Left cardiac atrium (tissue), 4 donors: ENCODE measurements at places on chromosomes 5 and 9. TPM values are rescaled to one million over a fixed set of nuclear protein-coding genes. Genes with fewer than 3 reads are reported as not detected.

DNA sequence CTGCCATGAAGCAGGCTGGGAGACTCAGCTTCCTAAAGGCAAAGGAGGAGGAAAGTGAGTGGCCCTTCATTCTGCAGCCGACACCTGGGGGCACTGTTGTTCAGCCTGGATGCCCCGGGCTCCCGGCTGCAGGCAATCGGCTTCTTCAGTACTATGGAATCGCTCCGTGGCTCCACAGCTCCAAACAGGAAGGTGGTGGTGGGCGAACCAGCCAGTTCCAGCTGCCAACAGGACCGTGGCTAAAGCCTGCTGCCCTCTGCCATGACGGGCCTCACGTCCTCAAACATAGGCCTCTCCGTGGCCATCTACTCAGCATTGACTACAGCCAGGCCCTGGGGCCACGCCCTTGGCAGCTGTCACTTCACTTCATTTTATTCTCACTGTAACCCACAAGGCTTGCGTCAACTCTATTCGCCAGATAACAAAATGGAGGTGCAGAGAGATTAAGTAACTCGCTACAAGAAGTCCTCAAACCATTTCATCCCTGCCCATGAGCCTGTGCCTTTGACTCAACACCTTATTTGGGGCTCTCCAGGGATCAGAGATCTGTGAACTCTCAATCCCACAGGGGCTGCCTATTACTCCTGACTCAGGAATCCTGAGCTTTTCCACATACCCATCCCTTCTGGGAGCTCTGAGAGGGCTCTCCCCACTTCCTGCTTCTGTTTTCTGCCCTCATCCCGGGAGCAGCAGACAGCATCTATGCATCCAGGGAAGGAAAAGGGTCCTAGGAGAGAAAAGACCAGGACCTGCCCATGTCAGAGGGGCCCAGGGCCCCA, 38.0 kb downstream of the PAX5 start:
- DNase-seq: peak; percentile 47

GRCh38 chr5:116544531-116545241, 29.9 kb downstream of the SEMA6A start:
- no peak for DNase-seq

DNA sequence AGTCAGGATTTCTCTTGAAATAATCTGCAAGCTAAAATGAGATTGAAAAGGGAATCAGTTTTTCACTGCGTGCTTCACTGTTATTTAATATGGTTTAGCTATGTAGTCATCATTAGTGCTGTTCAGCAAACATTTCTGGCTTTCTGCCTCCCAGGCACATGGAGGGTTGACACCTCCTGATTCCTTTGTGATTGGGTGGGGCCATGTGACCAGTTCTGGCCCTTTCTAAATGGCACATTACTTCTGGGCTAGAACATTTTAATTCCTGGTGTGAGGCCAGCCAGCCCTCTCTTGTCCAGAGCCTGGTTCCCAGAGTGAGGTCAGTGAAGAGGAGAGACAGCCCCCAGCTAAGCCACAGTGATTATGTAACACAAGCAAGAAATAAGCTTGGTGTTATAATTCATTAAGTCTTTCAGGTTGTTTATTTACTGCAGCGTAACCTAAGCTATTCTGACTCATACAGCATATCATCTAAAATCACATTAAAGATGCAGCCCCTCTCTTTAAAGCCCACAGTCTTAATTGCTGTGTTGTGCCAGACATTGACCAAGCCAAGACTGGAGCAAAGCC, 17.4 kb upstream of the ARSI start:
- peak; percentile 71 for DNase-seq

- DNase-seq: no peak
Measured at GRCh38 chr9:123450098-123450770, 94.2 kb downstream of the CRB2 start.

DNA sequence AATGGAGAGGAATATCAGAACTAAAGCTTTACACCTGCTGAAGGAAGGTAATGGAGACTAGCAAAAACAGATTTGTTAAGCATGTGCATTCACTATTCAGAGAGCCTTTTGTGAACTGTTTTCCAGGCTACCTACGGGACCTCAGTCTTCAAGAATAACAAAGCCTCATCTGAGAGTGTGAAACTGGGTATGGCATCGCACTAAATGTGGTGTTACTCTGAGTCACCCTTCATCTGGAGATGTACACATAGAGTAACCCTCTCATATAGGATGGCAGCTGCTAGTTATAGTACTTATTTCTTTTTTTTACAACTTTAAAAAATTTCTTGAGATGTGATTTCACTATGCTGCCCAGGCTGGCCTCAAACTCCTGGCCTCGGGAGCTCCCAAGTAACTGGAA, 306.8 kb downstream of the ZNF608 start:
- no peak for DNase-seq

DNA sequence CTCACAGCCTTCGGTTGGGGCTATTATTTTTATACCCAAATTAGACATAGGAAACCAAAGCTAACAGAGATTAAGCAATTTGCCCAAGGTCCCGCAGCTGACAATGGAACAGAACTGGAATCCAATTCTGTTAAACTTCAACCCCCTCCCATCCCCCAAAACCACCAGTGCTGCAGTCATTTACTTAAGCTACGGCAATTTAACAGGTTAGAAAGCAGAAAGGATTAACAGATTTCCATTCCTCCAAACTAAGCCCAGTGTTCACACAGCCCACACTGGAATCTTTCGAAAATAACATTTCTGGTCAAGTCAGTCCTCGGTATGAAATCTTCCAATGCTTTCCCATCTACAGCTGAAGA, 1023.1 kb upstream of the DMAC1 start:
- no peak for DNase-seq

DNA sequence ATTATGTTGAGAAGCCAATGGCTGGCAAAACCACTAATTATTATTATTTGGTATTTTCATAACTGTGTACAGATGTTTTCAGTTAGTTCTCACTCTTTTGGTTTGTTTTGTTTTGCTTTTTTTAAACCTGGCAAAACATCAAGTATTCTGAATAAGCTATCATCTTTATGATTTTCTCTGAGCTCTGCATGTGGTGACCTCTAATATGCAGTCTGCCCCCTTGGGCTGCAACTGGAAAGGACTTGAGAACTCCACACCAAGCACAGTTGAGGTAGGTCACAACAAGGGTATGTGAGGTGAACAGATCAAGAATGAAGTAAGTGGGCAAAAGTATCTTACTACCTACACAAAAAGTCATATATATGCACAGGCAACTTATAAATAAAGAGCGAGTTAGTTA, 202.2 kb downstream of the NFIB start:
- DNase-seq: no peak

The IFNA1 gene
- not detected for total RNA-seq

DNA sequence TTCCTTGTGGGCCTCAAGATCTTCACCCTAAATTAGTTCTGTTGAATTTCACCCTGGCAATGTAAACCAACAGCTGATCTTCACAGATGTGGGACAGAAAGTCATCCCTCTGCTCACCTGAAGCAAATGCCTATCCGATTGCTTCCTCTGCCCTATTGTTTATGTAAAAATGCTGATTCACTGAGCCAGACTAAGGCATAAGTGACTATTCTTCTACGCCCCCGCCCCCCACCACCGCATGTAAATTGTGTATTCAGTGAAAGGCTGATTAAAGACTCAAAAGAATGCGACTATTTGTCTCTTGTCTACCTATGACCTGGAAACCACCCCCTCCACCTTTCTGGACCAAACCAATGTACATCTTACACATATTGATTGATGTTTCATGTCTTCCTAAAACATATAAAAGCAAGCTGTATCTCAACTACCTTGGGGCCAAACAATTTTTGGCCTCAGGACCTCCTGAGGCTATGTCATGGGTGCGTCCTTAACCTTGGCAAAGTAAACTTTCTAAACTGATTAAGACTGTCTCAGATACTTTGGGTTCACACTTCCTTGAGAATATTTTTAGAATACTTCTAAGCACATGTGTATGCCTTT, 129.7 kb upstream of the BOD1 start:
- no peak for DNase-seq

DNA sequence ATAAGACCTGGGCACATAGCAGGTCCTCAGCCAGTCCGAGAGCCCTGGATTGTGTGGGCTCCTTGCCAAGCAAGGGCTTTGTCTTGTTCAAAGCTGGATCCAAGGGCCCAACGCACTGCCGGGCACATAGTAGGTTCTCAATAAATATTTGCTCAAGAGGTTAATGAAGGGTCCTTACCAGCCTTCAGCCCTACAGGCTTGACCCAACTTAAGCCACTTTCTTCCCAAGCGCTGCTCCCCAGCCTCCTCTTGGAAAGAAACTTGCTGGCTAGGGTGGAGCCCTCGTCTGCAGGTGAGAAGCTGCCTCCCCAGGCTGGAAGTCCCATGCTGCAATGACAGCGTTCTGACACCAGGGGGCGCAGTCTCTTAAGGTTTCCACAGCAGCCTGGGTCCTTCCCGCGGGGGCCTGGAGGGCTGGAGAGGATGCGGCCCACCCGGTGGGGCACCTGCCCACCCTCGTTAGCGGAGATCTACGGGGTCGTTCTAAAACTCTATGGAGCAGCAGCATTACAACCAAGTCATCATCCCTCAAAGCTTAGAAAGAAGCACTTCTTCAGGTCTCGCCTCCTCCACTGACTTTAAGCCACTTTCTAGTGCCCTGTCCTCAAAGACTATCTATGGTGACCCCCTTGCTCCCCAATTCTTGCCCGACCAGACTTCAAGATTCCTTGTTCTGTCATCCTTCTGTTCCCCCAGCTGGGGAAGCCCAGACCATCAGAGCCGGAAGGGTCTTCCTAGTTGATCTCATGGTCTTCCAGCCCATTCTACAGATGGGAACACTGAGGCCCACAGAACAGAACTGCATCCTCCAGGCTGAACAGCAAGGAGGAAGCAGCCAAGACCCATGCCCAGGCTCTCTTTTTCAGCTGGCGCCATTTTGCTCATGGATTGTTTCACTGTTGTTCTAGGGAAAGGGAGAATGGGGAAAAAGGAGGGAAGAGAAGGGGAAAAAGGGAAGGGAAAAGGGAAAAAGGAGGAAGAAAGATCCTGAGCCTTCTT, 115.4 kb downstream of the LHX2 start:
- peak; percentile 74 for DNase-seq

The PCDHGA11 gene
- 3.2 TPM for total RNA-seq

The PLEKHG4B gene
- 0.06 TPM for total RNA-seq

The ZCCHC9 gene
- 16.0 TPM for total RNA-seq

- DNase-seq: no peak
Measured at GRCh38 chr5:135208903-135209721, 175.1 kb upstream of the PITX1 start.

The SLIT3 gene
- 71.1 TPM for total RNA-seq

- DNase-seq: peak; percentile 33
Measured at GRCh38 chr5:86679529-86679928, 61.8 kb downstream of the COX7C start.

DNA sequence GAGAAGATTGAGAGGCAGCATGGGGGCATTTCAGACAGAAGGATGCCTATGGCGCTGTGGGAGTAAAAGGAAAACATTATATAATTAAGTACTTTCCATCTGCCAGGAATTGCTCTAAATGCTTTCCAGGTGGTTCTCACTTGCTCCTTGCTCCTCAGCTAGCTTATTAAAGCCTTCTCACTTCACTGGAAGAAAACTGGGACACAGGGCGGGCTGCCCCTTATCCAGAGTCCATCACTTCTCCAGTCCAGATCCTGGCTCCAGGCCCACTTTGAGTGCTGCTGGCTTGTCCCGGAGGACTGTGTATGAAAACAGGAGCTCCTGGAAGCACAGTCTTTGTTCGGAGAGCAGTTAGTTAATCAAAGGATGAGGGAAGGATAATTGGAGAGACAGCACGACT, 409.9 kb upstream of the ADAMTS16 start:
- DNase-seq: no peak

- no peak for DNase-seq
Measured at GRCh38 chr9:116605060-116605459, 82.0 kb upstream of the TRIM32 start.
